Kidney glomerular epithelial cell (primary cell): ENCODE measurements at places on chromosomes 3 and 15.

GRCh38 chr3:126494970-126495230 lies 19.2 kb upstream of the ZXDC start:
- DNase-seq, result no peak

DNA sequence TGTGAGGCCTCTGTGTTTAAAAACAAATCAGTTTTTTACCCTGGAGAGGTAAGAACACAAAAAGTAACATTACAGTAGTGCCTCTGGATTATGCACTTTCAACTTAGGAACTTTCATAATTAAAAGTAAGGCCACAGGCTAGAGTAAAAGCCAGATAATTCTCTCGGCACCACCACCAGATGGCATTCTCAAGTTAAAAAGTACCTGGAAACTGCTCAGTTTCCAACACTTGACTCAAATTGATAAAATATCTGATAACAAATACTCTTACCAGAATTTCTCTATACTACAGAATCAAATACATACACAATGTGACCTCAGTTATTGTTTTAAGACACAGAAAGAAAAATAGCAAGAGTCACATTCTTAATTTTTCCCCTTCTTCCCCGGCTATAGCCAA lies 19.9 kb downstream of the SPICE1 start:
- peak; percentile 33 for DNase-seq

DNA sequence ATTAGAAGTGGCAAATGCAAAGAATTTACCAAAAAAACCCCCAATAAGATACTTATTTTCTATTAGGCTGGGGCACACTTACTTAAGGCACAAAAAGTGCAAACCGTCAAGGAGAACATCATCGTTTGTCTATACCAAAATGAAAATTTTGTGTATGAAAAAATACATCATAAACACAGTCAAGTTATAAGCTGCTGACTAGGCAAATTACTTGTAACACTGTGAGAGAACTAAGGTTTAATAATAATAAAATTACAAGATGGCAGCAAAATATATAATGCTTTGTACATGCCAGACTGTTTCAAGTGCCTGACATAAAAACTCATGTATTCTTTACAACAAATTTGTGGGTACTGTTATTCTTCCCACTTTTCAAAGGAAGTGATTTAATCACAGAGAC lies 297.2 kb upstream of the CRBN start:
- no peak for DNase-seq

DNA sequence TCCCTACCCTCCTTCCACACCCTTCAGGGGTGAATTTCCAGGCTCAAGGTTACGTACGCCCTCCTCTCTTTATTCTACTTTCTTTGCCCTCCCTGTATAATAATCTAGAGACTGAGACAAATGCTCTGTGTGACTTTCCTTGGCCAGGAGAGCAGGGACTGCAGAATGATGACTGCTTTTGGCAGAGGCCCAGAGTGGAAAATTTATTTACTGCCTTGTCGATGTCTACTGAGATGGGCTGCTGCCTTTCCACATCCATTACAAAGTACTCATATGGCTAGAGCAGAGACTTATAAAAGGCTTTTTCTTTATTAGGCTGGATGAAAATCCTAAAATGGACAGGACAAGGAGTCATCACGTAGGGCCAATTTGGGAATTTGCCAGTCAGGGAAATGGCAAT lies 576.2 kb downstream of the TUSC7 start:
- DNase-seq, result no peak

DNA sequence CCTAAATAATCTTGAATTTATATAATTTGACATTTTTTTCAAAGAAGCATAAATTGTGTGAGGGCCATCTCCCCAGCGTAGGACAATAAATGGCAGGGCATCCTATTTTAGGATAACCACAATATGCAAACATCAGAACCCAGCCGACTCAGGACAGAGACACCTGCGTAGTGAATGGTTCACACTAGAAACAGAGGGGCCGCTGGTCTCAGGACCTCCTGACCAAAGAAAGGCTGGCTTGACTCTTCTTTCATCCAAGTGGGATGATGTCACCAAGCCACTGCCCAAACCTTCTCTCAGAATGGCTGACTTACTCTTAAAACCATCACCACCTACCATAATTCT lies 162.1 kb downstream of the FOXP1 start:
- no peak for DNase-seq

- no peak for DNase-seq
These were observed 18.7 kb upstream of the SCN10A start for GRCh38 chr3:38834717-38835116.

- no peak for DNase-seq
These were observed 212.8 kb downstream of the EPHA3 start for GRCh38 chr3:89320186-89320585.

DNA sequence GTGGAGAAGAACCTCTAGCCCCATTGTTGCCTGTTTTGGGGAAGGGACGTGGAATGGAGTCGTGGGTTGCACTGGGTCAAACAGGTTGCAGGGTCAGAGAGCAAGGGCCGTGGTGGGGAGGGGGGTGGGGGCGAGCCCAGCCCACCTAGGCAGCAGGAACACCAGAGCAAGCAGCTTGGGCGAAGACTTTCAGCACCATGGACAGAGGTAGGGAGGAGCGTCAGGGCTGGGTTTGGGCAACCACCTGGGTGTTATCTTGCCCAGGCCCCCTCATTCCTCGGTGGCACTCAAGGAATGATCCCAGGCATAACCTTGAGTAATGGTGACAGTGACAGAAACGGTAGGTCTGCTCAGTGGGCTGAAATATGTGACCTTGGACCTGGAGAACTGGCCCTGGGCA lies 45.9 kb upstream of the TMEM115 start:
- peak; percentile 7 for DNase-seq

DNA sequence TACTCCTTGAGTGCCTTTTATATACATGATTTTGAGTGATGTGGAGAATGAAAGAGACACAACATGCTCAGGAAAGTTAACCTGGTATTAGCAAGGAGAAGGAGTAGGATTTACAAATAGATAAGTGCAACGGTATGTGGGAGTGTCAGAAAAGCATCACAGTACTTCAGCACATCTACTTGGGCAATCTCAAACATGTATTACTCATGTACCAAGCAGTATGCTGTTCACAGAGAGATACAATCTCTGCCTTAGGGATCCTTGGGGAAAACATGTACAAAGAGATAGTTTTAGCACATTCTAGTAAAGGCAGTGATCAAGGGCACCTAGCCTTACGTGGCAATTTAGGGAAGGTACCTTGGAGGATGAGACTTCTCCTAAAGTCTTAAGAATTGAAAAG lies 146.5 kb downstream of the FILIP1L start:
- no peak for DNase-seq

- DNase-seq, result no peak
These were observed 16.2 kb downstream of the GALNT15 start for GRCh38 chr3:16190704-16191103.

GRCh38 chr15:32099956-32100684 lies 69.8 kb downstream of the CHRNA7 start:
- no peak for DNase-seq

GRCh38 chr3:98185180-98185579 lies 18.7 kb downstream of the OR5H15 start:
- DNase-seq, result no peak

DNA sequence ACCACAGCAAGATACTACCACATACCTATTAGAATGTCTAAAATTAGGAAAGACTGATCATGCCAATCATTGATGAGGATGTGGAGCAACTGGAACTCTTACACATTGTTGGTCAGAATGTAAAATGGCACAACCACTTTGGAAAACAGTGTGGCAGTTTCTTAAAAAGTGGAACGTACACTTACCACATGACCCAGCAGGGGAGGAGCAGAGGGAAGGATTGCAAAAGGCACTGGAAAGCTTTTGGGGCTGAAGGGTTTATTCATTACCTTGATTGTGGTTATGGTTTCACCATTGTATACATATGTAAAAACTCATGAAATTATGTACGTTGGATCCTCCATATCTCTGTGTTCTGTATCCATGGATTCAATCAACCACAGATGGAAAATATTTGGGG lies 3.3 kb upstream of the EHD4 start:
- DNase-seq, result no peak

GRCh38 chr3:74824366-74824765 lies 209.9 kb upstream of the CNTN3 start:
- DNase-seq, result no peak

- no peak for DNase-seq
These were observed 52.4 kb downstream of the ATP8B4 start for GRCh38 chr15:50066666-50067065.

DNA sequence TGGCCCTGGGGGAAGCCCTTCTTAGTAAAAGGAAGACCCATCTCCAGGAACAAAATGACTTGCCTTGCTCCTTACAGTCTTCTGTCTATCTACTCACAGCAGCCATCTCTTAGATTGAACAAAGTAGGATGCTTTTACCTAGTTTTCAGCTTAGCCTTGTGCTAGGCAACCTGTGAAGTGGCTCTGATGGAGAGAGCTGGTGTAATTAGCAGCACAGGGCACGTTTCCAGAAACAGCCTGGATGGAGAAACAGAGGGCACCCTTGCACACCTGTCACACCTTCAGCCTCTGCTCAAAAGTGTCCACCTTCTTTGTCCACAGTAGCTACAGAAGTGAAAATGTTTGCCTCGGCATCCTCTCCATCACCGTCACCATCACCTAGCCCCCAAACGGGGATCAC lies 292.9 kb downstream of the RORA start:
- no peak for DNase-seq

DNA sequence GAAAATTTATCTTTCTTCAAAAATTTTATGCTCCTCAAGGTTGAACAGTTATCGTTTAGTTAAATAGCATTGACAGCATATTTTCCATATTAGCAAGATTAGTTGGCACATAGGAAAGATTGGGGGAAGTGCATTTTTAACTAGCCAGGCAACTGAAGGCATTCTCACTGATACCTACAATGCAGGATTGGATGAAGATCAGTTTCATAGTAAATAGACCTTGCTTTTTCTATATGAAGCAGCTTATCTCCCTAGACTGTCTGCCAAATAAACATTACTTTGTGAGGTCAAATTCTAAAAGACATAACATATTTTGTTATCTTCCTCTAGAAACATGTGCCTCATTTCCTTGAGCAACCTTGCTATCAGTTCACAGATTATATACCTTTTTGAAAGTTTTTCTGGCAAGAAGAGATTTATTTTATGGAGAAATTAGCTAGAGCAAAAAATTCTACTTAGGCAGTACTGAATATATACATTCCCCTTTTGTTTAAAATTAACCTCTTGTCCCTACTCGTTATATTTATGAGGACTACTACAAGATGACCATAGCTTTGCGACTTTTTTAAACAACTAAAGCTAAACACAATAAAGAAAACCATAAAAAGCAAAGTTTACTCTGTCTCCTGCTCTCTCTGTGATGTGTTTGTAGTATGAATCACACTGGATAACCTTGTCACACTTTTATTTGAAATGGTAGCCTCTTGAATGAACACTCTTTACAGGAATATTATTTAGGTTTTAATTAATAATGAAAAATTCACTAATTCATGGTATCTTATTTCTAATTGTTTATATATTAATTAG lies 654.9 kb upstream of the TBL1XR1 start:
- DNase-seq, result no peak

- DNase-seq, result peak; percentile 20
These were observed 756 bp upstream of the CAMK2N2 start for GRCh38 chr3:184261854-184262763.

- DNase-seq, result no peak
These were observed 22.3 kb upstream of the SLC12A8 start for GRCh38 chr3:125234831-125235230.

DNA sequence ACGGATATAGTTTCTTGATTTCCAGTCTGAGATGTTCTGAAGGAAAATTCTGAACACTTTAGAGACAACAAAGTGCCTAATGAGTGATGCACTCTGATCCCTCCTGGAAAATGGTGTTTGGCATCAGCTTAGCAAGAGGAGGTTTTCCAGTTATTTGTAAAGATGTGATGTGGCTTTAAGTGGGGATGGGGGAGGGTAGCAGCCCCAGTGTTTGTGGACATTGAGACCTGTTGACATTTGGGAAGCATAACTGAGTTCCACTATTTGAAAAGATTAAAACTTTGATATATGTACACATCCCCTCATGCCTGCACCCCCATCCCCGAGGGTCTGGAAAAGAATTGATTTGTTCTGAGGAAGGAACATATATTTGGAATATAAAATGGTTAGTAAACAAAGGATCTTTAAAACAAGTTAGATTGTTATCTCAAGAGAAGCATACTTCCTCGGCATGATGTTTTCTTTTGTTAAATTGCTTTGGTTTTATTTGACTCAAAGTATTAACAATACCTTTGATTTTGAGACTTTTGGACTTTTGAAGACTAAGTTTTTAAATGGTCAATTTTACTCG lies 6.5 kb downstream of the IGF1R start:
- DNase-seq, result no peak

- no peak for DNase-seq
These were observed 10.6 kb upstream of the WNT7A start for GRCh38 chr3:13890377-13891016.

DNA sequence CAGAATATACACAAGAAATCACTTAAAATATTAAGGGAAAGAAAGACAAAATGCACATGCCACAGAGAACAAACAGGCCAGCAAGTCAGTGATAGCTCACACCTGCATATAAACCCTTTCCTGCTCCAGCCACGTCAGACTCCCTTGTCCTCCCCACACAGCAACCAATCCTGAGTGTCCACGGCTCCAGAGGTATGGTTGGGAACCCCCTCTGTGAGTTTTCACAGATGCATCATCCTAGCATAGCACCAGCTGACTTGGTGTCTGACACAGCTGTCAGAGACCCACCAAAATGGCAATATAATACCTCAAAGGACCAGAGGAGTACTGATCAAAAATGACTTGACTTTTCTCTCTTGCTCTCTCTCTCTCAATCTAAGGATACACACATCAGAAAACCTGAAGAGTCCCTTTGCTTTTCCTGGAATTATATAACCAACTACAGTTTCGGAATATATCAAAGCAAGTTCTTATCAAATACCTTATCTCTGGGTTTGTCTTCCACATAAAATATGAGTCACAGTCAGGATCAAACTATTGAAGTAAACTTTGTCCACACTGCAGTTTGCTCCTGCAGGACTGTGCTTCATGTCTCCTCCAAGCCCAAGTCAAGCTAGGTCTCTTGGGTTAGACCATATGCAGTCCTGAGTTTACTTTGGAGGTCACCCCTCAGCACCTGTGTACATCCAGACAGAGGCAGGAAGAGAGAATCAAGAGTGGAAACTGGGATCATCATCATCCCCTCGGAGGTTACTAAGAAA lies 187.1 kb upstream of the THBS1 start:
- DNase-seq, result no peak

GRCh38 chr15:70853318-70853972 lies 512 bp downstream of the LARP6 start:
- peak; percentile 59 for DNase-seq

DNA sequence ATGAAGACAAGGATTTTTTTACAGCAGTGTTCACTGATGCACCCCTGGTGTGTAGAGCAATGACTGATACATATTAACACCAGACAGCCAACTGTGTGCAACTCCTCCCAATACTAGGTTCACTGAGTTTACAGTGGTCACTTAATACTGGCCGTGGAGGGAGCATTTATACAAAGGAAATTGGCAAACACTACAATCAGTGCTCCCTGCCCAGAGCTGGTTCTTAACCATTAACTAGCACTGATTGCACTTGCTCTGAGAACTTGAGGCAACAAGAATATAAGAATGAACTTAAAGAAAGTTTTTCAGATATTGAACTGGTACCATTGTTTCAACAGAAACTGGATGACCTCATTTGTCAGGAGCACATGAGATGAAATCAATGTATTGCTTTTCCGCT lies 110.6 kb downstream of the MAGI1 start:
- no peak for DNase-seq

- peak; percentile 48 for DNase-seq
These were observed 174.2 kb upstream of the ATP11B start for GRCh38 chr3:182618981-182619591.

- no peak for DNase-seq
These were observed 48.8 kb downstream of the NSMCE3 start for GRCh38 chr15:29220852-29221251.
